Activated CD4-positive, alpha-beta T cell treated with anti-CD3 and anti-CD28 coated beads, Interleukin-2, amount 50 U/mL, for 48 hours (primary cell): ENCODE measurements at places on chromosomes 4 and X.

GRCh38 chr4:152936446-152937335 lies 568 bp downstream of the FHDC1 start:
- DNase-seq: peak; percentile 29

DNA sequence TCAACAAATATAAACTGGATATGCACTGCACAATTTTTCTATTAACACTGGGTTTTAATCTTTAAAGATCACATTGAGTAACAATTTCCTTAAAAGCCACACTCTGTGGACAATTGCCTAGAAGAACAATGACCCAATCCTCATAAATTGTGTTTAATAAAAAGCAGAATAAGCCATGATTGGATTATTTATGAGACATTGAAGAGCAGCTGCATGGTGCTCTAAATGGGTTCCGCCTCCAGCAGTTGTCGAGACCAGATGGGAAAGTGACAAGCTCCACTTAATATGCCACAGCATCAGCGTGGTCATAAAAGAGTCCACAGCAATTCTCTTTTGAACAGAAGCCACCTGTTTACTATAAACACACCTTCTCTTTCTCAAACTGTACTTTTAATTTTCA lies 635.2 kb upstream of the FRG1 start:
- DNase-seq: no peak

DNA sequence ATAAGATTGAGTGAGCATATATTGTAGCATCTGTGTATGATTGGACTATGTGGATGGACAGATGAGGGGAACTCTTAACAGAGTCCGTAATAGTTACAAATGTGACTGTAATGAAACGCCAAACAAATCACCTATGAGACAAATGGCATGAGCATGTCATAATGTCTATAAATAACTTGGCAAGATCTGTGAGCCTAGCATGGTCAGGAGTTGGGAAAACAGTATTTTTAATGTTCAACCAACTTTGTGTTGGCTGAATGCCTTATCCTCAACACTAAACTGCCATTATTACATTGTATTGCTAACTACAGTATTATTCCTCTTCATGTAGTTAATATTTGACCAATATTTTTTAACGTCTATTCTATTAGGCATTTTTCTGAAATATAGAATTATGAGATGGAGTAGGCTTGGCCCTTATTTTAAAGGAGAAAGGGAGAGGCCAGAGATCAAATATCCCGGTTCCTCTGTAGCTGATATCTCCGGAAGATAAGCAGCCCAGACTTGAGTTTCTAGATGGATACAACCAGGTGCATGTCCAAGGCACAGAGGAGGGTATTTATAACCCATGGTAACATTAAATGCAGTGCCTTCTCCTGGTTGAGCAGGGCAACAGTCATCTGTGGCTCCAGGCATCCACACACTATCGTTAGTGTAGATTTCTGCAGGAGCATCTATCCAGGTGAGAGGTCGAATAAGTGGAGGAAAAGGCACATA lies 32.7 kb downstream of the PF4 start:
- DNase-seq: no peak

- DNase-seq: no peak
These were observed 82.8 kb downstream of the CPZ start for GRCh38 chr4:8675383-8675782.

DNA sequence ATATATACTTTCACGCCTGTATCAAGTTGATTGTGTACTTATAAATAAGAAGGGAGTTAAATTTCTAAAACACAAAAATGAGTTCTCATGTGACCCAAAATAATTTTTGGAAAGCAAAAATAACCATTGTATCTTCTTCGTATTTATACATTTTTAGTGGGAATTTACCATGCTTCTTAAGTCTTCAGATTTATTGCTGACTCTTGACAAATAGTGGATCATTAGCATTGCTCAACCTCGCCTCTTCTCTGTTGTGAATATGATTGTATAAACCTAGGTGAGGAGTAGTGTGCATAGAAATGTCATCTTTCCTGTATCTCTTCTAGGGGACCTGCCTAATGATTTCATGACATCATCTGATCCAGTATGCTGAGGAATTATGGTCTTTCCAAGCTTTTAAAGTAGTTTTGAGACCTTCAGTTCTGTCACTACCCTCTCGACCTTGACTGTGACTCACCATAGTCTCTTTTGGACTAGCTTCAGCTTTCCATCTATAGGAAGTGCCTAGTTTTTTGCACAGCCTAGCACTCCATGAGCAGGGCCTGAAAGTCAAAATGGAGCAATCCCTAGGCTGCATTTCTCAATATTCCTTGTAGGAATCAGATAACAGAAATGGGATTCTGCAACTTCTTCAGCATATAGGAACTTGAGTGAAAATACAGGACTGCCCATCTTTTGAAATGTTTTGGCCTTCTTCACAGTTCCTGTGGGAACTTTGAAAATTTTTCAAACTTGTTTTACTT lies 157.6 kb downstream of the ARX start:
- DNase-seq: no peak

DNA sequence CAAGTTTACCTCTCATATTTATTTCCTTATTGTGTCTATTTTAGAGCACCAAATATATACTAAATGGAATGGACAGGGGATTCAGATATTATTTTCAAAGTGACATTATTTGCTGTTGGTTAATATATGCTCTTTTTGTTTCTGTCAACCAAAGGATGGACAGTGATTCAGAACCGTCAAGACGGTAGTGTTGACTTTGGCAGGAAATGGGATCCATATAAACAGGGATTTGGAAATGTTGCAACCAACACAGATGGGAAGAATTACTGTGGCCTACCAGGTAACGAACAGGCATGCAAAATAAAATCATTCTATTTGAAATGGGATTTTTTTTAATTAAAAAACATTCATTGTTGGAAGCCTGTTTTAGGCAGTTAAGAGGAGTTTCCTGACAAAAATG lies 6.2 kb downstream of the FGB start:
- DNase-seq: no peak

DNA sequence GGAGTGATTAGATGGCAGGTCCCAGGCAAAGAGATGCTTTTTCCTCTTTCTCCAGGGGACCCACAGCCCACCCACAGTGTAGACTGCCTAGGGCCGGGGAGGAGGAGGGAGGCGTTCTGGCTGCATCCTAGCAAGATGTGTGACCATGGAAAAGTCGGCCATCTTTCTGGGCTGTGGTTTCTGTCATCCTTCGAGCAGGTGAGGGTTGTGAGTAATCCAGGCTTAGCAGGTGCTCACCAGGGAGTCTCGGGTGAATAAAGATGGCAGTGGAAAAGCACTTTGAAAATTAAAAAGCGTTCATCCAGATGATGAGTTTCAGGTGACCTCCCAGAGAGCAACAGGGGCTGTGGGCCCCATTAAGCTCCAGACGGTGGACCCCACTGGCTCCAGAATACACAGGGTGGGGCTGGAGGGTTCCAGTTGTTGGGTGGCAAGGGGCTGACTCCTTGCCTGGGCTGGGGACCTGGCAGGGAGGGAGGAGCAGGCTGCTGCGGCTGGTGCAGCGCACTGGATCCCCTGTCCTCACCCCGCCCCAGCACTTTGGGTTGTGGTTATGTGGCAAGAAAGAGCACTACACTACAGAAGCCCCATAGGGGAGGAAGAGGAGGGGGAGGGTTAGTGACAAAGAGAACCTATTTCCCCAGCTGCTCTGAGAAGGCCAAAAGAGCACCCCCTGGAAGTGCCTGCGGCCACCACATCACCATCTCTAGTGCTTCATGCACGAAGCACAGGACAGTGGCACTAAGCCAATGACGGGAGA lies 23.7 kb downstream of the ELF4 start:
- peak; percentile 64 for DNase-seq

- no peak for DNase-seq
These were observed 8.1 kb downstream of the SSR4 start for GRCh38 chrX:153802513-153803045.

DNA sequence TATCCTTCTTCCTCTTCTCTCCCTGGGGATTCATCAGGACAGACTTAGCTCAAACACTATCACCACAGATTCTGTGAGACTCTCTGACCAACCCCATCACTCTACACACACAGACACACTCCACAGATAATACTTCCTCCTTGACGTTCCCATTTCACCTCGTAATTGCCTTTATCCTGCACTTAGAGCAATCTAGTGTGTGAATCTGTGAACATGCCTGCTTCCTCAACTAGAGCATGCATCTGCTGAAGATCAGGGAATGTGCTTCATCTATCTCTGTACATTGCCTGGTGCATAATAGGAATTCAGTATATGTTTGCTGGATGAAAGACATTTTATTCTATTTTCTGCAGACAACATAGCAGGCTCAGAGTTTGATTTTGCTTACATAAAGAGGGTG lies 25.1 kb upstream of the HS6ST2 start:
- no peak for DNase-seq

- no peak for DNase-seq
These were observed 2156.4 kb downstream of the PCDH7 start for GRCh38 chr4:32876546-32876945.

DNA sequence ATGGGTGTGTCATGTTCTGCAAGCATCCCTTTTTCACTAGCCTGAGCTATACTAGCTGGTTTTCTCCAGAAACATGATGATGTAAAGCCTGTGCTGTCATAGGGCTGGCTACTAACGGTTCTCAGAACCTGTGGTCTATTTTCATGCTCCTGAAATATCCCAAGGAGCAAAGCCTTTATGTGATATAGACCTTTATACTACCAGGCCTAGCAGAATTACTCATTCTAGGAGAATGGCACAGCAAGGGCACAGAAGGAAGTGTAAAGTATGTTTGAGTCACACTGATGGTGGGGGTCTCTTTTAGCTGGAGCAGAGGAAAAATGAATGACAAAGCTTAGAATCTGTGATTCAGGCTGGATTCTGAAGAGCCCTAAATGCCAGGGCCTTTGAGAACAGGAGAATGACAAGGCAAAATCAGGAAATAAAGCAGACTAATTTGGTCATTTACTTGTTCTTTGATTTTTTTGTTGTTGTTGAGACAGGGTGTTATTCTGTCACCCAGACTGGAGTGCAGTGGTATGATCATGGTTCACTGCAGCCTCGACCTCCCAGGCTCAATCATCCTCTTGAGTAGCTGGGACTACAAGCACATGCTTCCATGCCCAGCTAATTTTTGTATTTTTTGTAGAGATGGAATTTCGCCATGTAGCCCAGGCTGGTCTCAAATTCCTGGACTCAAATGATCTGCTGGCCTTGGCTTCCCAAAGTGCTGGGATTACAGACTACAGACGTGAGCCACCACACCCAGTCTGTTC lies 11.8 kb downstream of the TCEAL1 start:
- DNase-seq: no peak

GRCh38 chr4:145557720-145558119 lies 61.5 kb upstream of the MMAA start:
- DNase-seq: peak; percentile 44

- DNase-seq: peak; percentile 82
These were observed 16.8 kb downstream of the FGFR3 start for GRCh38 chr4:1809754-1810502.

GRCh38 chr4:68373513-68373912 lies 23.6 kb upstream of the YTHDC1 start:
- peak; percentile 61 for DNase-seq

GRCh38 chrX:68927178-68927577 lies 98.4 kb downstream of the EFNB1 start:
- no peak for DNase-seq

GRCh38 chr4:8710946-8711345 lies 118.4 kb downstream of the CPZ start:
- no peak for DNase-seq

GRCh38 chr4:138500869-138501268 lies 258.7 kb upstream of the SLC7A11 start:
- DNase-seq: no peak
